ENCODE measurements at places on chromosomes 3 and 15. TPM values are rescaled to one million over a fixed set of nuclear protein-coding genes. Genes with fewer than 3 reads are reported as not detected.

Gene PSTPIP1
- total RNA-seq = 121 TPM

Gene POPDC2
- total RNA-seq = 2.1 TPM

Gene POTEB3
- total RNA-seq = not detected

Gene LIPC
- 1.2 TPM for total RNA-seq

Gene SCN11A
- not detected for total RNA-seq

Gene ZNF80
- total RNA-seq = 1.8 TPM

Gene SLC15A2
- 1.7 TPM for total RNA-seq

Measured in activated CD8-positive, alpha-beta T cell treated with anti-CD3 and anti-CD28 coated beads for 36 hours (primary cell).